ENCODE measurements at places on chromosomes 6 and 20.
A peak's percentile ranks its signal among the peaks of the same experiment; 100 is the strongest.

DNA sequence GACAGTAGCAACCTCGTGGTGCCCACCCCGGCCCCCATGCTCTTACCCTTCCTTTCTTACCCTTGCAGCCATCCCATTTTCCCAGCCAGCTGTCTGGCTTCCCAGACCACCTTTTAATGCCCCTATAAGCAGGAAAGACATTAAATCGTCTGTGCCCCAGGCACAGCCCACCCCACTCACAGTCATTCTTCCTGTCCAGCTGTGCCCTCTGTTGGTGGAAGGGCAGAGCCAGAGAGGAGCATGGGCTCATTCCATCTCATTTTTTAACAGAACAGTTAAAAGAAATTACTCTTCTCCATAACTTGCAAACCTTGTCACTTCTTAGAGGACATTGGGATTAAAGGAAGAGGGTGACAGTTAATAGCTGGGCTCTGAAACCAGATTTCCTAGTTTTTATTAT is 240.5 kb downstream of the NRN1 start:
- H3K36me3 ChIP-seq: no peaks in the 10 kb centered on the region
- H3K4me3 ChIP-seq: no peak overlapping the region
- H3K27me3 ChIP-seq: no peaks in the 10 kb centered on the region
- no peak overlapping the region for H3K27ac ChIP-seq
- no peak for DNase-seq

DNA sequence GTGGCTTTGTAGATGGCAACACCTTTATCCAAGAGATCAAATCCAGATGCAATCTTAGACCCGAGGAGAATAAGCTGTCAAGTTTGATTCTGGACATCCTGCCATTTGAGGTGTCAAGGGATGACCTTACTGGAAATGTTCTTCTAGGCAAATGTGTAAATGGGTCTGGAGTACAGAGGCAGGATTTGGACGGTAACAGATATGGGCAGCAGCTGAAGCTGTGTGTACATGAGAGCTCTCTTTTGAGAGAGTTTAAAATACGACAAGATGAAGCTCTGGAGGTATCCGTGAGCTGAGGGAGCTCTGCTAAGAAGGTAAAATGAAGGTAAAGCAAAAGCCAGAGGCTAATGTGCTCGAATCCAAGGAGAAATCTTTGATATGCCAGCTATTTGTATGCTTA is 56.6 kb downstream of the RALGAPA2 start:
- H3K36me3 ChIP-seq: no peaks in the 10 kb centered on the region
- no peak for DNase-seq
- H3K4me1 ChIP-seq: peaks cover 6% of the 10 kb centered on the region
- H3K4me3 ChIP-seq: no peak overlapping the region
- no peaks in the 10 kb centered on the region for H3K27me3 ChIP-seq

DNA sequence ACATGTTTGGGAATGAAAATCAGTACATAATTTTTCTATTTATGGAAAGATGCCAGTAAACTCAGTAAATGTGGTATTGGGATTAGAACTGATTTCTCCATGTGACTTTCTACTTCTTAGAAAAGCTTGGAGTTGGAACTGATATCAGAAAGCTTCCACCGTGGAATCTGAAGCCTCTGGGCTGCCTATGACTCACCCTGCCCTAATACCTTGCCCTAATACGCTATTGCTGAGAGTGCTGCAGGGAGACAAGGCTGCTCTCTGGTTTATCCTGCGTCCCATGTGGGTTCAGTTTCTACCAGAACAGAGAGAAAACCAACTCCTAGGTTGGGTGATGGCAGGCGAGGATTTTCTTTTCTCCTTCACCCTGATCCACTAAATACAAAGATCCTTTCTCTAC is 3.3 kb upstream of the STMND1 start:
- H3K4me1 ChIP-seq: peaks cover 2% of the 10 kb centered on the region
- no peak for DNase-seq
- H3K36me3 ChIP-seq: no peaks in the 10 kb centered on the region
- H3K4me3 ChIP-seq: no peak overlapping the region

DNA sequence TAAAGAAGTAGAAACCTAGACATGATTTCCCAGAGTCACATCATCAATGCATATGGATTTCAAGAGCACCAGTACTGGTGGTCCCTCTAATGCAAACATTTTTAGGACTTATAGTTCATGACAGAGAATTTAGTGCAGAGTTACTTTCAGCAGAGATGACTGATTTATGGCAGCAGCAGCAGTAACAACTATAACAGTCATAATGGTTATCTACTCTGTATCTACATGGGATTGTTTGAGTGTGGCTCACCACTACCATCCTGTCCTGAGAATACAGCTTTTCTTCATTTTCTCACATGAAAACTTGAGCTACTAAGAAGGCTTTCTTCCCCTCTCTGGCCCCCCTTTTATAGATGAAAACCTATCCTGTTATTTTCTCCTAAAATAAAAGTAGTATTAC is 128.5 kb upstream of the ENPP5 start:
- H3K36me3 ChIP-seq: no peaks in the 10 kb centered on the region
- H3K4me1 ChIP-seq: no peaks in the 10 kb centered on the region
- H3K27me3 ChIP-seq: no peaks in the 10 kb centered on the region
- DNase-seq: no peak
- no peak overlapping the region for H3K4me3 ChIP-seq

- no peaks in the 10 kb centered on the region for H3K36me3 ChIP-seq
- peaks cover 1% of the 10 kb centered on the region for H3K4me1 ChIP-seq
- H3K4me3 ChIP-seq: no peak overlapping the region
- H3K27ac ChIP-seq: no peak overlapping the region
- no peaks in the 10 kb centered on the region for H3K27me3 ChIP-seq
- no peak for DNase-seq
These were observed 603.5 kb upstream of the CDH4 start for GRCh38 chr20:60648556-60648955.

DNA sequence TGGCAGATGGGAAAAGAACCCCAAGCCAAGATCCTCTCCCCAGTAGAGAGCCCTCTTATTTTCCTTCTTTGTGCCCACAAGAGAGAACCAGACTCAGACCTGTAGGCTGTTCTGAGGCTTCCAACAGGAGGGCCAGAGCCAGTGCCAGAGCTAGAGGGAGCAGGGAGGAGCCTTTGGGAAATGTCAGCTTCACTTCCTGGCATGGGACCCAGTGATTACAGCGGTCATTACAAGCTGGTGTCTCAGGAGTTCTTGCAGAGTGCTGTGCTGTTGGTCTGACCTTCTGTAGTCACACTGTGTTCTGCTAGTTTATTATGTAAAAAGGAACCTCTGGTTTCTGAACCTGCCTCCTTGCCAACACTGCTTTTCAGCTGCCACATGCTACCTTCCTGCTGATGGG is 38.9 kb downstream of the STK35 start:
- H3K4me1 ChIP-seq: peaks cover 3% of the 10 kb centered on the region
- no peaks in the 10 kb centered on the region for H3K27me3 ChIP-seq
- H3K27ac ChIP-seq: no peak overlapping the region
- DNase-seq: peak; percentile 27
- no peak overlapping the region for H3K4me3 ChIP-seq

DNA sequence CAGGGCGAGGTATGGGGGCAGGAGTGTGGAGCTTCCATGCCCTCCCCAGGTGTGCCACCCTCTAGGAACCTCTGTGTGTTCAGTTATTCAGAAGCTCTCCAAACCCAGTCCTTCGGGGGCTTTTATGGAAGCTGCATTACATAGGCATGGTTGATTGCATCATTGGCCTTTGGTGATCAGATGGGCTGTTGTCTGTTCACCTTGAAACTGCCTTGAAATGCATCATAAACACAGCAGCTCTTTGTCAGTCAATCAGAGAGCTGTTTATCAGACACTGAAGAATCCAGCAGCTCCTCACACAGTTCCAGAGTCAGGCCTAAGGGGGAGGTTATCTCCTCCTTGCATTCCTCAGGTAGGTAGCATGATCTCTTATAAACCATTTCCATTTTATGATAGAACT is 62.4 kb downstream of the E2F3 start:
- no peak for DNase-seq
- H3K4me1 ChIP-seq: no peaks in the 10 kb centered on the region
- H3K27me3 ChIP-seq: no peaks in the 10 kb centered on the region
- no peak overlapping the region for H3K4me3 ChIP-seq

GRCh38 chr6:6052216-6052615 is 45.5 kb upstream of the NRN1 start:
- no peak overlapping the region for H3K4me3 ChIP-seq
- H3K4me1 ChIP-seq: no peaks in the 10 kb centered on the region
- H3K27ac ChIP-seq: no peak overlapping the region
- no peaks in the 10 kb centered on the region for H3K27me3 ChIP-seq
- no peaks in the 10 kb centered on the region for H3K36me3 ChIP-seq
- DNase-seq: no peak

- H3K27me3 ChIP-seq: no peaks in the 10 kb centered on the region
- DNase-seq: peak; percentile 7
- no peak overlapping the region for H3K27ac ChIP-seq
- no peak overlapping the region for H3K4me3 ChIP-seq
- H3K4me1 ChIP-seq: peaks cover 2% of the 10 kb centered on the region
These were observed 33.0 kb downstream of the SYNJ2 start for GRCh38 chr6:158014505-158015187.

- no peak overlapping the region for H3K27ac ChIP-seq
- H3K4me3 ChIP-seq: no peak overlapping the region
- DNase-seq: no peak
- no peaks in the 10 kb centered on the region for H3K27me3 ChIP-seq
- H3K36me3 ChIP-seq: no peaks in the 10 kb centered on the region
These were observed 8.1 kb upstream of the DLGAP4 start for GRCh38 chr20:36298061-36298460.

GRCh38 chr6:134324141-134324540 is 6.2 kb upstream of the SGK1 start:
- no peak overlapping the region for H3K4me3 ChIP-seq
- no peaks in the 10 kb centered on the region for H3K27me3 ChIP-seq

- no peak overlapping the region for H3K27ac ChIP-seq
- peaks cover 8% of the 10 kb centered on the region for H3K4me1 ChIP-seq
- no peak for DNase-seq
- H3K4me3 ChIP-seq: no peak overlapping the region
- no peaks in the 10 kb centered on the region for H3K27me3 ChIP-seq
These were observed 56.8 kb upstream of the KIF13A start for GRCh38 chr6:18044108-18044783.

- no peaks in the 10 kb centered on the region for H3K36me3 ChIP-seq
- no peaks in the 10 kb centered on the region for H3K4me1 ChIP-seq
- H3K27ac ChIP-seq: no peak overlapping the region
- no peak overlapping the region for H3K4me3 ChIP-seq
- DNase-seq: no peak
- no peaks in the 10 kb centered on the region for H3K27me3 ChIP-seq
These were observed 30.5 kb upstream of the SNRPB2 start for GRCh38 chr20:16699293-16699692.

GRCh38 chr6:34138914-34139510 is 6.9 kb downstream of the GRM4 start:
- DNase-seq: no peak
- H3K4me3 ChIP-seq: no peak overlapping the region
- H3K4me1 ChIP-seq: peaks cover 5% of the 10 kb centered on the region
- H3K27ac ChIP-seq: no peak overlapping the region
- no peaks in the 10 kb centered on the region for H3K27me3 ChIP-seq

DNA sequence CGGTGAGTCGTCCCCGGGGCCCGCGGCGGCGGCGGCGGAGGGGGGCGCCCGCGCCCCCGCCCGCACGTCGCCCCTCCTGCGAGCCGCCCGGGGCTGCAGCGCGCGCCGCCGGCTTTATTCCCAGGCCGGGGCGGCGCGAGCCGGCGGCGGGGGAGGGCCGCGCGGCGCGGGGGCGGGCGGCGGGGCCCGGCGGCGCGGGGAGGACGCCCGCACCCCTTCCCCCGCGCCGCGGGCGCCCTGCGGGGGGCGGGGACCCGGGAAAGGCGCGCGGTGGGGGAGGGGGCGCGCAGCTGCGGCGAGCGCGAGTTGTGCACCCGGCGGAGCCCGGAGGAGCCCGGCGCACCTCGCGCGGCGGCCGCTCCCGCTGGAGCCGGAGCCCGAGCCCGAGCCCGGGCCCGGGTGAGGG is 646 bp downstream of the HMGA1 start:
- H3K4me3 ChIP-seq: peak overlapping the region; percentile 63
- no peak overlapping the region for H3K27ac ChIP-seq
- H3K36me3 ChIP-seq: no peaks in the 10 kb centered on the region
- no peaks in the 10 kb centered on the region for H3K4me1 ChIP-seq
- no peak for DNase-seq

DNA sequence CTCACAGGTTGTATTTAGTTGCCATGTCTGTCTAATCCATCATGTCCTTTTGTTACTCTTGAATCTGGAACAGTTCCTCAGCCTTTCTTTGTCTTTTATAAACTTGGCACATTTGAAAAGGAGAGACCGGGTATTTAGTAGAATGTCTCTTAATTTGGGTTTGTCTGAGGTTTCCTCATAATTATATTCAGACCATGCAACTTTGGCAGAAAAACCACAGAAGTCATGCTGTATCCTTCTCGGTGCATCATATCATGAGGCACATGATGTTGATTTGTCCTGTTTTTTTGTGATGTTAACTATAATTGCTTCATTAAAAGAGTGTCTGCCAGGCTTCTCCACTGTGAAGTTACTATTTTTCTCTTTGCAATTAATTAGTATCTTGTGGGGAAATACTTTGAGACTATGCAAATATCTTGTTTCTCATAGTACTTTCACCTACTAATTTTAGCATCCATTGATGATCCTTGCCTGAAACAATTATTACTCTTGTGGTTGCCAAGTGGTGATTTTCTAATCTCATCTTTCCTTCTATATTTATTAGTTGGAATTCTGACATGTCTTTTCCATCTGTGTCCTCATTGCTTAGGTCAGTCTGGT is 837.3 kb downstream of the DHX35 start:
- H3K36me3 ChIP-seq: no peaks in the 10 kb centered on the region
- no peaks in the 10 kb centered on the region for H3K27me3 ChIP-seq
- H3K27ac ChIP-seq: no peak overlapping the region
- H3K4me3 ChIP-seq: no peak overlapping the region

- DNase-seq: no peak
- H3K27me3 ChIP-seq: no peaks in the 10 kb centered on the region
- H3K27ac ChIP-seq: no peak overlapping the region
These were observed 100.5 kb downstream of the KIF13A start for GRCh38 chr6:17886891-17887290.

GRCh38 chr6:104718672-104719071 is 141.0 kb downstream of the HACE1 start:
- H3K4me1 ChIP-seq: no peaks in the 10 kb centered on the region
- no peak overlapping the region for H3K27ac ChIP-seq
- no peak overlapping the region for H3K4me3 ChIP-seq
- no peaks in the 10 kb centered on the region for H3K36me3 ChIP-seq

GRCh38 chr20:11918981-11919380 is 1.3 kb downstream of the BTBD3 start:
- H3K4me1 ChIP-seq: peaks cover 14% of the 10 kb centered on the region
- DNase-seq: peak; percentile 38
- H3K27ac ChIP-seq: no peak overlapping the region

GRCh38 chr6:119308991-119309657 is 40.4 kb downstream of the MAN1A1 start:
- H3K4me1 ChIP-seq: no peaks in the 10 kb centered on the region
- H3K27me3 ChIP-seq: no peaks in the 10 kb centered on the region
- H3K4me3 ChIP-seq: no peak overlapping the region
- no peaks in the 10 kb centered on the region for H3K36me3 ChIP-seq
- no peak overlapping the region for H3K27ac ChIP-seq

GRCh38 chr6:97812940-97813339 is 529.9 kb upstream of the MMS22L start:
- DNase-seq: no peak
- H3K4me3 ChIP-seq: no peak overlapping the region
- no peaks in the 10 kb centered on the region for H3K36me3 ChIP-seq

Measured in ovary (tissue), 10 donors.